Adrenal gland (tissue), 19 donors: ENCODE measurements at places on chromosomes 12 and 14. TPM values are rescaled to one million over a fixed set of nuclear protein-coding genes. Genes with fewer than 3 reads are reported as not detected.
A peak's percentile ranks its signal among the peaks of the same experiment; 100 is the strongest.

DNA sequence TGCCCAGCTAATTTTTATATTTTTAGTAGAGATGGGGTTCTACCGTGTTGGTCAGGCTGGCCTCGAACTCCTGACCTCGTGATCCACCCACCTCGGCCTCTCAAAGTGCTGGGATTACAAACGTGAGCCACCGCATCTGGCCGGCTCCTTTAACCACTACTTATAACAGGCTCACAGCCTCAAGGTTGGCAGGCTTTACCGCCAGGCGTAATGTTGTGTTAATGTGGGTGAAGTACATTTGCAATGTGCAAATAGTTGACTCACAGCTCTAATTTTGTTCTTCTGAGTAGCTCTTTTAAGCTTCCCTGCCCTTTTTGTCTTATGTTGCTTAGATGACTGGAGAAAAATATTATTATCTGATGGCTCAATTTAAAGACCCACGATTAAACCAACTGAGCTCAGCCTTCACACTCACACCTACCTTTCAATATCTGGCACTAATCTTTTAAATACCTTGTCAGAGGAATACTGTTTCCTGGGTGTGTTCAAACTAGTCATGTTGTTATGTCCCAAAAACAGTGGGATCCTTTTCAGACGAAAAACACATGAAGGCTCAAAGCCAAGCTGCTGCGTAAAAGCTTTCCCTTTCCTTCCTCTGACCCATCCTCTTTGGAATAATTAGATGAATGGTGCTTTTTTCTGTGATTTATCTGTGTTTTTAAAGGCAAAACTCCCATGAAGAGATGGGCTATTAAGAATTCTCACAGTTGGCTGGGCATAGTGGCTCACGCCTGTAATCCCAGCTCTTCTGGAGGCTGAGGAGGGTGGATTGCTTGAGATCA lies 57.2 kb upstream of the USP44 start:
- no peak for DNase-seq

- DNase-seq = no peak
Observed at GRCh38 chr14:75335571-75335970, 56.9 kb downstream of the FOS start.

- DNase-seq = peak; percentile 73
Observed at GRCh38 chr14:101961011-101961721, 3.2 kb upstream of the DYNC1H1 start.

Gene TRHDE
- 0.11 TPM for total RNA-seq

Gene AQP2
- 2.4 TPM for total RNA-seq
